ENCODE measurements at places on chromosomes 16 and 17.

GRCh38 chr17:20214794-20215193 lies 205.6 kb downstream of the SPECC1 start:
- no peak for DNase-seq

- no peak for DNase-seq
Observed at GRCh38 chr16:54040480-54040879, 246.1 kb downstream of the IRX3 start.

- DNase-seq = no peak
Observed at GRCh38 chr17:54920819-54921218, 20.2 kb downstream of the TOM1L1 start.

- no peak for DNase-seq
Observed at GRCh38 chr16:28531777-28532744, 6.7 kb downstream of the NUPR1 start.

- DNase-seq = no peak
Observed at GRCh38 chr17:45264988-45265387, 3.1 kb upstream of the SPATA32 start.

Measured in NCI-H1092 treated with DMSO at 0.1 percent for 48 hours (cell line).